ENCODE measurements at places on chromosomes 16 and 17.

- no peak for DNase-seq
Observed at GRCh38 chr17:46984341-46984740, 5.3 kb upstream of the RPRML start.

GRCh38 chr16:71249399-71249798 lies 18.9 kb upstream of the HYDIN start:
- no peak for DNase-seq

DNA sequence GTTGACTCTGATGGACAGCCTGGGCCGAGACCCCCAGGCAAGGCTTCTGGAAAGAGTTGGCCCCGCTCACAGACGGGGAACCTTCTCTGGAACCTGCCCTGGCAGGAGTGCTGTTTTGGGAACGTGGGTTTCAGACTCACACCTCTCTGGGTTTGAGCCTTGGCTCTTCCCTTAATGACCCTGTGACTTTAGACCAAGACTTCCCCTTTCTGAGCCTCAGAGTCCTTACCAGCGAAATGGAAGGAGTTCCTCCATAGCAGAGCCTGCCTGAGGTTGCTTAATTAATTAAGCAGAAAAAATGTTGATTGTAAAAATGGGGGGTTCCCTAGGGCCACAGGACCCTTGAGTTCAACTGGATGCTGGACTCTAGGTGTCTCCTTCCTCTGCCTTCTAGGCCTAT lies 408.2 kb downstream of the SEC14L1 start:
- no peak for DNase-seq

- DNase-seq, result no peak
Observed at GRCh38 chr16:76197900-76198299, 79.3 kb upstream of the CNTNAP4 start.

- DNase-seq, result no peak
Observed at GRCh38 chr17:14882131-14882530, 383.0 kb downstream of the PMP22 start.

GRCh38 chr16:3097266-3097665 lies 1.8 kb downstream of the ZSCAN10 start:
- no peak for DNase-seq

DNA sequence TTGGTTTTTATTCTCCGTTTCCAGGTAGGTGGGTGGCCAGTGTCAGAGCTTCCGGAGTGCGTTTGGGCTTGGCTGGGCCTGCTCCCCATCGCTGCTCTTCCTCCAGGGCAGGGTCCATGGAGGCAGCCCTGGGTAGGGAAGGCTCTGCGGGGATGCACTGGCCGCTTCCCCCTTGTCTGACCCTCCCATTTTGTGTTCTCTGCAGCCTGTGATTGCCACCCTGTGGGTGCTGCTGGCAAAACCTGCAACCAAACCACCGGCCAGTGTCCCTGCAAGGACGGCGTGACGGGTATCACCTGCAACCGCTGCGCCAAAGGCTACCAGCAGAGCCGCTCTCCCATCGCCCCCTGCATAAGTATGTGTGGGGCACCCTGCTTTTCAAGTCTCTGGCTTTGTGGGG lies 158.3 kb downstream of the NTN1 start:
- DNase-seq, result no peak

DNA sequence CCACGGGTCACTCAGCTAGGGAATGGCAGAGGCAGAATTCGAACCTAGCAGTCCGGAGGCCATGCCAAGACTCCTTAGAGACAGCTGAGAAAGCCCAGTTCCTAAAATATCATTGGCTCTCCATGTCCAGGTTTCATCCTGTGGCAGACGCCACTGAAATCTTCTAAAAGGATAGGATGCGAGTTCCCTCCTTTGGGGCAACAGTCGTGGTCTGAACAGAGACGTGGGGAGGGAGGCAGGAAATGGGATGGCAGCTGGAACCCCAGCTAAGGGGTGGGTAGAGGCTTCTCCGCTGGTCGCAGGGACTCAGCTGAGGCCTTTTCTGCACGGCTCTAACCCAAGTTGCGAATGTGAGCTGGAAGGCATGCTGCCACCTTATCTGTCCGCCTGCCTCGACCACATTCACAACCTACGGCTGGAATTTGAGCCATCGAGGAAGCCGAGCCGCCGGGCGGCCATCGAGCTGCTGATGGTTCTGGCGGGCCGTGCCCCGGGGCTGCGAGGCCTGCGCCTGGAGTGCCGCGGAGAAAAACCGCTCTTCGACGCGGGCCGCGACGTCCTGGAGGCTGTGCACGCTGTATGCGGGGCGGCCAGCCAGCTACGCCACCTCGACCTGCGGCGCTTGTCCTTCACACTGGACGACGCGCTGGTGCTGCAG lies 1.9 kb upstream of the HSF4 start:
- no peak for DNase-seq

DNA sequence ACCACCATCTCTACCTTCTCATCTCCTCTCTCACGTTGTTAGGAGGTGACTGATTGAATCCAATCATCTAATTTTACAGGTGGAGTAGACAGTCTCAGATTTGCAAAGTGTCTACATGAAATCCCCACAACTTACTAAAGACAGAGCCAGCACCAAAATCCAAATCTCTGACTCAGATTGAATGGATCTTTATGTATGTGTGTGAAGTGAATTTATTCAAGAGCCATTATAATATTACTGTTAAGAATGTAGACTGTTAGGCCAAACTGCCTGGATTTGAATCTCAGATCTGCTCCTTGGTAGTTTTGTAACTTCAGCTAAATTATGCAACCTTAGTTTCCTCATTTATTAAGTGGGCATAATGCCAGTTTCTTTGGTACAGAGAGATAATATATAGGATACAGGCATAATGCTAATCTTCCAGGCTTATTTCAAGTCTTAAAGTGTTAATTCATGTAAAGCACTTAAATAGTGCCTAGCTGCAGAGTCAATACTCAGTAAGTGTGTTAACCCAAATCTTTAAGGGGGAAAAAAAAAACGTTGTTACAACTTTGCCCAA lies 12.7 kb downstream of the CNEP1R1 start:
- DNase-seq, result no peak

DNA sequence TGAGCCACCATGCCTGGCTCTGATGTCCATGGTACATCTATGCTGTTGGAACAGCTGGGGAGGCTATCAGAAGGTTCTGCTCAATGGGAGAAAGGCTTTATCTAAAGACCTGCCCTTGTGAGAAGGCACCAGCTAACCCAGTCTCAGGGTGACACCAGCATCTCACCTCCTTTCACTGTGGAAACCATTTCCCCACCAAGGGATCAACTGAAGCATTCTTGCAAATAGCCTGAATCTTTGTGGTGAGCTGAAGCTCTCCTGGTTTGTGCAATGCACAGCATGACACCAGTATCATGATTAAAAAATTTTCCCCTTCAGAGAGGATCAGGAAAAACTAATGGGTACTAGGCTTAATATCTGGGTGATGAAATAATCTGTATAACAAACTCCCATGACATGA lies 5.1 kb downstream of the CCL18 start:
- DNase-seq, result no peak

- no peak for DNase-seq
Observed at GRCh38 chr16:86261379-86261778, 248.9 kb upstream of the FOXF1 start.

GRCh38 chr17:36594626-36595401 lies 3.1 kb downstream of the DHRS11 start:
- no peak for DNase-seq

DNA sequence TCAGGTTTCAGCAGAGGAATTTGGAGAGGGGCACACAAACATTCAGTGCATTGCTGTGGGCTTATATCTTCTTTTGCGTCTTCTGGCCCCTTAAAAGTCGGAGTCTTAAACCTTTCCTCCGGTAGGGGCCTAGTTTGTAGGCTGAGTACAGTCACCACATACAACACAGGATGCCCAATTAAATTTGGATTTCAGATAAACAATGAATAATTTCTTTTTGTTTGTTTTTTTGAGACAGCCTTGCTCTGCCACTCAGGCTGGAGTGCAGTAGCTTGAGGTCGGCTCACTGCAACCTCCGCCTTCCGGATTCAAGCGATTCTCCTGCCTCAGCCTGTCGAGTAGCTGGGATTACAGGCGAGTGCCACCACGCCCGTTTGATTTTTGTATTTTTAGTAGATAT lies 26.7 kb upstream of the ADORA2B start:
- DNase-seq, result no peak

DNA sequence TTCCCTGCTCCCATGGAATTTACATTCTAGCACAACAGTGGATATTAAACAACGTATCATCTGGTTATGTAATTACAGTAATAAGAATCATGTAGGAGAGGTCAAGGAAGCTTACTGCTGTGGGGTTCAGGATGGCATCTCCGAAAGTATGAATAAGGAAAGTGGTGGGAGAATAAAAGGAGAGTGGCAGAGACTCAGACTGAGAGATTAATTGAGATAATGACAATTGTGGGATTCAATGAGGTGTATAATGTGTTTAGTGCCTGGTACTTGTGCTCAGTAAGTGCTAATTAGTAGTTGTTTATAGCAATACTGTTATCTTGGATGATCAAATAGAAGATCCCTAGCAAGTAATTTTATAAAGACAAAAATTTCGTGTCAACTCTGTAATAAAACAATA lies 45.3 kb downstream of the NF1 start:
- no peak for DNase-seq

DNA sequence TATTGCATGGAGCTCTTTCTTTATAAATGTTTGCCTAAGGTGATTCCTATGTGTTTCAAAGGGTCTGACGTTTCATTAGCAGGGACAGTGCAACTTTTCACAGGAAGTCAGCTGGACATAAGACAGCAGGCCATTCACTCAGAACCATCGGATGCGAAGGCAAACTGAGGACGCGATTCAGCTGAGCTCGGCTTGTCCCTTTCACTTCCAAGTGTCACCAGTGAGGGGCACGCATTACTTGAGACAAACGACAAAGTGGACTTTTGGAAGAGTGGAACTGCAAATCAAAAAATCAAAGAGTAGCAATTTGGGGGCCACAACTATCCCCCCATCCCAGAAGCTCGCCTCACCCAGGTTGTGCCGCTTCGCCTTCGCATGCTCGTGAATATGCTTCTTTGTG lies 14.6 kb downstream of the USP22 start:
- no peak for DNase-seq

- peak; percentile 13 for DNase-seq
Observed at GRCh38 chr17:76268991-76269981, 4.1 kb downstream of the UBALD2 start.

DNA sequence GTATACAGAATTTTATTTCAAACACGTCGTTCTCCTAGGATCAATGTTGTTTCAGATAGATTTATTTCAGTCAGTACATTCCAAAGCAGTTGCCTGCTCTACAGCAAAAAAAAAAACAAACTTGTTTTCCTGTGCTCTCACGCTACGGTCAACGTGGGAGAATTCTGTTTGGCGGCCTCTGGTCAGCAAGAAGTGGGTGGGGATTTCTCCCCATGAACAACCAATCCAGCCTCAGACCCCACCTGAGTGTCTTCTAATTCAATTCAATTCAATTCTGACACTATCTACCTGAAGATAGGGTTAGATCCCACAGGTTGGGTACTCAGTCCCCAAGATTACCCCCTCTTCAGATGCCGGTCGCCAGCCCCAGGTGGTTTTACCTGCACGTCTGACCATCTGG lies 22.1 kb downstream of the C17orf58 start:
- no peak for DNase-seq

DNA sequence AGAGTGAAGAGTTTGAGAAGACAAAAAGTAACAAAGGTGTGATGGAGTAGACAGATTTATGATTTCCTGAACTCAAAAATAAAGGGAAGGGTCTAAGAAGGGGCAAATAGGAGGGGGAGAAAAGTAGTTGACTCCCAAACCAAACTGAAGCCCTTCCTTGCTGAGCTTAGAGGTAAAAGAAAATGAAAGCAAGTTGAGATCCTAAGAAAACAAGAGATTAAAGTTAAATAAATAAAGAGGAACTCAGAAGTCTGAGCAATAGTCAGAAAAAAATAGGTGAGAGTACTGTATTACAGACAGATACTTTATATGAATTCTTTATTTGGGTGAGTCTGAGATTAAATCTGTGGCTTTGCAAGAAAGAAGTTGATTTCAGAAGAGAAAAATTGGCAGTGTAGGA lies 3.3 kb upstream of the PSMD12 start:
- DNase-seq, result no peak

- DNase-seq, result no peak
Observed at GRCh38 chr16:28835864-28836760, 10.0 kb downstream of the TUFM start.

GRCh38 chr17:8588877-8589554 lies 41.5 kb downstream of the MYH10 start:
- no peak for DNase-seq

DNA sequence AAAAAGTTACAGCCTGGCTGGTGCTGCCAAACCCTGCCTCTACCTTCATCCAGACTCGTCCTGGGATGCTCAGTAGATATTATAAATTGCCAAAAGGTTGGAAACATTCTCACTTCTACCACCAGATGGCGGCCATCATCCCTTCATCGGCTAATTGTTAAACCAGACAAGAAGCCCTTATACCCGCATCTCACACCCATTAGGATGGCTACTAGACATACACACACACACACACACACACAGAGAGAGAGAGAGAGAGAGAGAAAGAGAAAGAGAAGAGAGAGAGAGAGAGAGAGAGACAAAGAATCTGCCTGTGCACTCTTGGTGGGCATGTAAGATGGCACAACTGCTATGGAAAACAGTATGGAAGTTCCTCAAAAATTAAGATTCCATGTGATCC lies 15.0 kb upstream of the SCIMP start:
- DNase-seq, result peak; percentile 16

DNA sequence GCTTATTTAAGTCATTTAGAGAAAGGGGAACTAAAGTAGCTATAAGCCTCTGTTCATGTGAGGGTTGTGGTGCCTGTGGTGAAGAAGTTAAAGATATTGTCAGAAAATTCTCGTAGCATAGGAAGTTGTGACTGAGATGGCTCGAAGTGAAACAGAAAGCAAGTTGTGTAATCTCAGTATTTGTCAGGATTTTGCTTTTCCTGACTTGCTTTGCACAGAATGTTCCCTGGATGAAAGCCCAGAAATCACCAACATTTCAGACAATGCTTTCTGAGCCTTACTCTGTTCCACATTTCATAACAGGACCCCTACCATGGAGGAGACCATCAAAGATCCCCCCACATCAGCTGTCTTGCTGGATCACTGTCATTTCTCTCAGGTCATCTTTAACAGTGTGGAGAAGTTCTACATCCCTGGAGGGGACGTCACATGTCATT lies 10.6 kb downstream of the CALCOCO2 start:
- peak; percentile 54 for DNase-seq

DNA sequence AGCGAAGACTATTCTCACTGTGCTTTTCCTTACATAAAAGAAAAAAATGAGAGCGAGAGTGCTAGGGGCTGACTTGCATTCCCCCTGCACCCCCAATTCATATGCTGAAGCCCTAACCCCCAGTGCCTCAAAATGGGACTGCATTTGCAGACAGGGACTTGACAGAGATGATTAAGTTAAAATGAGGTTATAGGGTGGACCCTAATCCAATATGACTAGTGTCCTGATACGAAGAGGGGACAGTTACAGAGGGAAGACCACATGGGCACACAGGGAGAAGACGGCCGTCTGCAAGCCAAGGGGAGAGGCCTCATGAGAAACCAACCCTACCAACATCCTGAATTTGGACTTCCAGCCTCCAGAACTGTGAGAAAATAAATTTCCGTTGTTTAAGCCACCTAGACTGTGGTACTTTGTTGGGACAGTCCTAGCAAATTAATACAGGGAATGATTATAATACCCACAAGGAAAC lies 1.6 kb upstream of the TMEM220 start:
- no peak for DNase-seq

Measured in stimulated activated naive CD4-positive, alpha-beta T cell (primary cell).